ENCODE measurements at places on chromosomes 7 and 10. TPM values are rescaled to one million over a fixed set of nuclear protein-coding genes. Genes with fewer than 3 reads are reported as not detected.

- no peak for DNase-seq
These were observed 235.7 kb downstream of the EBF3 start for GRCh38 chr10:129728246-129728820.

- DNase-seq = no peak
These were observed 165.4 kb upstream of the LRGUK start for GRCh38 chr7:133961724-133962123.

DNA sequence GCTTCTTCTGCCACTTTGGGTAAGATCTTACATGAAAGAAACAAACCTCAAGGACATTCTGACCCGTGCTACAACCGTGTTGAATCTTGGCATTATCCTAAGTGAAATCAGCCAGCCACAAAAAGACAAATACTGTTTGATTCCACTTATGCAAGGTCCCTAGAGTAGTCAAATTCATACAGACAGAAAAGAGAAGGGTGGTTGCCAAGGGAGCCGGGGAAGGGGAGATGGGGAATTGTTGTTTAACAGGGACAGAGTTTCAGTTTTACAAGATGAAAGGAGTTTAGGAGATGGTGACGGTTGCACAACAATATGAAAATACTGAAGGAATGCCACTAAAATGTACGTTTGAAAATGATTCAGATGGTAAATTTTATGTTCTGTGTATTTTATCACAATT is 12.2 kb upstream of the CLEC2L start:
- DNase-seq = no peak

GRCh38 chr7:32952876-32953275 is 4.4 kb upstream of the FKBP9 start:
- DNase-seq = no peak

GRCh38 chr7:140696024-140696679 is 356 bp upstream of the NDUFB2 start:
- peak; percentile 96 for DNase-seq

GRCh38 chr7:124246262-124246863 is 213.5 kb upstream of the TMEM229A start:
- DNase-seq = no peak

ADCY1 gene
- 2.4 TPM for total RNA-seq

DNA sequence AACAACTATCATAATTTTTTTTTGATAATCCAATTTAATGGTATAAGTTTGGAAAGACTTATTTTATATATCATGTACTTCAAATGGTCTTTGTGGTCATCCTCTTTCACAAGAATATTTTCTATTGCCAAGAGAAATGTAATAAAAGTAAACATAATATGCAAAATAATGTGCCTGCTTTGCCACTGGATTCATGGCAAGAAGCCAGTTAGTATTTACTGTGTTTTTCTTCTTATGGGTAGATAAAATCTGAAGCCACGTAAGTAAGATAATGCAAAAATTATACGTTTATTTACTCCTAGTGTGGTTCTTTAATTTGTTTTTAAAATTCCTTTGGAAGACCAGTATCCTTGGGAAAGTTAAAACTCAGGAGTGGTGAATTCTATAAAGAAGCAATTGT is 258.5 kb downstream of the ARL4A start:
- no peak for DNase-seq

DNA sequence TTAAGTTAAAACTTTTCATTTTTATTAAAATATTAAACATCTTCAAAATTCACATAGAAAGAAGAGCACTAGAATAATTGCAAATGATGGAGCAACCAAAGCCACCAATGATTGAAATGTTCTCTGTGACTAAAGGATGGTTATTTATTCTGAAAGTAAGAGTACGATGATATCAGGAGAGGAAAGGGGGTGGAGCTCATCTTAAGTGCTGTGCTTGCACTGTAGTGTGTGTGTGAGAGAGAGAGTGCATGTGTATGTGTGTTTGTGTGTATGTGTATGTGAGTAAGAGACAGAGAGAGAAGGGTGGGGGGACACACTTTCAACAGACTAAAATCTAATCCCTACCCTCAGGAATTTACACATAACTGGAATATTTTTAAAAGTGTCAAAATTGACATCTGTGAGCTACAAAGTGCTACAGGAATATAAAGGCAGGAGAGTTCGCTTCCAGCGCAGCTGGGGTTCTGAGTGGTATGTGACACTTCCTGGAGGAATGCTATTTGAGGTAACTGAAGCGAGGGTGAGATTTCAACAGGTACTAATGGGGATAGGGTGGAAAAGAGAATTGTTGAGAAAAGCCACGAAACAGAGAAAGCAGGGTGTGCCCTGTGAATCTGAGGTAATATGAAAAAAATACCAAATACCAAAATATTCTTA is 57.2 kb upstream of the SMNDC1 start:
- DNase-seq = no peak

DNA sequence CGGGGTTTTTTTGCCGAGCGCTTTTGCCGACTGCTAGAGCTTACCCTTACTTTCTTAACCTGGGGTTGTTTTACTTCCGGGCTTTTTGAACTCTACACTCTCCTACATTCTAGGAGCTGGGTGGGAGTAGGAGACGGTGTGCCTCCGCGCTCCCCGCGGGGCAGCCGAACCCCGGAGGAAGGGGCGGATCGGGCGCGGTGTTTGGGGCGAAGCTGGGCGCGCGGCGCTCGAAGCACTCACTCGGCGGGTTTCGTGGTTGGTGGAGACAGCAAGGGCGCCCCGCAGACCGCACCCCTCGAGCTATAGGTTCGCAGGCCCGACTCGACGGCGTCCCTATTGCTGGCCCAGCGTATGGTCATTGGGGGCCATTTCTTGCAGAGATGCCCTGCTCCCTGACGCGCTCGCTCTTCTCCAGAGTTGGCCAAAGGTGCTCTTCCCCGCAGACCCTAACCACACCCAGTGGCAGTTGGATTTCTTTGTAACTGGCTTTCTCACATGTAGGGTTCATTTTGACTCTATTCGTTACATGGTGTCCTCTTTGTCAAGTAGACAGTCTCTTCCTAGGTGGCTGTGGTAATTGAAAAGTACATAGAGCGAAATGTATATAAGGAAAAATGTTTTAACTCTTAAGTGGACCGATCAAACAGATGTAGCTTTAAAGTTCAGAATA is 364 bp downstream of the ZNF518A start:
- DNase-seq = peak; percentile 60

- DNase-seq = peak; percentile 63
These were observed 100.2 kb downstream of the COL13A1 start for GRCh38 chr10:69901628-69902505.

PNLIPRP3 gene
- not detected for total RNA-seq

SEMA3D gene
- total RNA-seq = 1.4 TPM

GRCh38 chr10:22285130-22285529 is 31.1 kb upstream of the COMMD3 start:
- DNase-seq = no peak

DNA sequence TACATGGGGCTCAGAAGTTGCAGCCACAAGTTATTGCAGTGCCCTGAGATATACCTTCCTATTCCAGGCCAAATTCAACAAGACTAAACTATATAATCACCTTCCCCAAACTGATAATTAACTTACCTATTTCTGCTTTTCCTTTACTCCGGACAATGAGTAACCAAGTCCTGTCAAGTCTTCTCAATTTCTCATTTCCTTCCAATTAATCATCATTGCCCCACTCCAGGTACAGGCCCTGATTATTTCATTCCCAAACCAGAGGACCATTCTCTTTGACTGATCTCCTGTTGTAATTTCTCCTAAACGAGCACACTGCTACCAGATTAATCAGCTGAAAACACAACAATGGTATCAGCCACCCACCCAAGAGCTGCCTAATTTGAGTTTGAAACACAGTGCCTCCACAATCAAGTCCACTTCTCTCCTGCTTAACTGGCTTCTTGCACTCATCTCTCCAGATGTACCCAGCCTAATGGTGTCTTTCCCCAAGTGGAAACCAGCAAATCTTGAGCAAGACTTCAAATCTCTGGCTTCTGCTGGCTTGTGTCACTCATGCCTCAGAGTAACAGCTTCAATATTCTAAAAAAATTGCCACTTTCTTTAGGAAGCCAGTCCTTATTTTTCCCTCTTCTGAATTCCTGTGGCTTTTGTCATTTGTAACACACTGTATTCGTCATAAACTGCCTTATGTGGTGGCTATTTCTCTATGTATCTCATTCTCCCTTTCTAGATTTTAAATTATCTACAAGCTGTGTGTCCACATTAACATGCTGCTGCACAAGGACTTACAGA is 89.1 kb downstream of the CDK6 start:
- no peak for DNase-seq

ERVW-1 gene
- total RNA-seq = not detected

DNA sequence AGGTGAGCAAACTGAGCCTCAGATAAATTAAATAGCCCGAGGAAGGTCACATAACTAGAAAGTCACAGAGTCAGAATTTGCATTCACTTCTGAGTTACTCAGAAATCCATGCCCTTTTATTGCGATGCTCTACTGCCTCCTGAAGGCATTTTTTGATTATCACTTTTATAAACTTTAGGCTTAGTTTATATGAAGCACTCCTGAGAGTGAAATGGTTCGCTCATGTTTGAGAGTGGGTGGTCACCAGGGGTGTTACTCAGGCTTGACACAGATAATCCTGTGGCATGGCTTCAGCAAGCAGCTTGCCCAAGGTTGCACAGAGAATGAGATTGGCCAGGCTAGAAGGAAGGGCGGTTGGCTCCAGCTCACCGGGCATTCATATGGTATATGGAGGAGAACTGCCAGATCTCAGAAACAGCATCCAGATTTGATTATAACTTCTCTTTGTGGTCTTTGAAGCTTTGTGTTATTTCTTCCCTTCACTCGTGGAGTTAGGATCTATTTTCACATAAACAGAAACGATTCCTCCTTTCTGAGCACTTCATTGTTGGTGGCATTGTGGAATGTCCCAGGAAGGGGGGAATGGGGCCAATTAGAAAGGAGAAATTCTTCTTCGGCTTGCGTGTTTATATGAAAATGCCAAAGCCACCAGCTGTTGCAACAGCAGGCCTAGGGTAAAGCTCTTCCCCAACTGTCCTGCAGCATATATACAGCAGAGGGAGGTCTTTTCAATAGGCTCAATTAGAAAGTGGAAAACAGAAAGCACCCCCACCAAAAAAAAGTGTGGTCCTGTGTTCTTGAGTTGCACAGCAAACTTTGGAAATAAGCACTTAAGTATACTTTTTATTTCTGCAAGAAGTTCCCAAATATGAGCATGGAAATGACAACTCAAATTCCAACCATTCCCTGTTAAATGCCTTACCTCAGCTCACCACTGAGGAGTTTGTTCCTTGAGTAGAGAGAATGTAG is 628.8 kb downstream of the SUGCT start:
- DNase-seq = no peak

DNA sequence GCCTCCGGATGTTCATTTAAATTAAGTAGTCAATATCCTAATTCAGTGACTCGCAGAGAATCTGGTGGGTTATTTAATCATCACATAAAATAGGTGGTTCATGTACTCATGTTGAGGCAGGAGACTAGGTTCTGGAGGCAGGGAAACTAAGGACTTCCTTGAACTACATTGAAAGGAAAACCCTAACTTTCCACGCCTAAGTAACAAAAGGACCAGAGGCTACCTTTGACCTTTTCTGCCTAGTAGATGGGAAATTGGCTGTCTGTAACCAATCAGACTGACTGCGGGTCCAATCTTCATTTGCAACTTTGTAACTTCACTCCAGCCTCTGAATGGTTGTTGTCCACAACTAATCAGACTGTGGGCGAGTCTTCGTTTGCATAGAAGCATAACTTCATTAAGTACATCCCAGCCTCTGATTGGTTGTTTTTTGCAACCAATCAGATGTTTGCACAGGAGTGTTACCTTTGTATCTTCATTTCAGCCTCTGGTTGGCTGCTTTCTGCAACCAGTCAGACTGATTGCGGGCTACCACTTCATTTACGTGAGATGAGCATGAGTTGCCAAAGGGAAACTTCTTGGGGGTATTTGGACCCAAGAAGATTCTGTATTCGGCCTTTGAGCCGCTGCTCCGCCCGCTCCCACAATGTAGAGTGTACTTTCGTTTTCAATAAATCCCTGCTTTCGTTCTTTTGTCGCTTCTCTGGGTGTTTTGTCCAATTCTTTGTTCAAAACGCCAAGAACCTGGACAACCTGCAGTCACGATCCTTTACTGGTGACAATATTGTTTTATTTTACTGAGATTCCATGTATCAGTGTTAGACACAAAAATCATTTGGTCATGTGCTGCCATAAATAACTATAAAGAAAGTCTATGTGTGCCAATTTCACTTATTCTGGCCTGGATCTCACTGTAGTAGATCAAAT is 1.7 kb upstream of the ST7 start:
- DNase-seq = no peak

DNA sequence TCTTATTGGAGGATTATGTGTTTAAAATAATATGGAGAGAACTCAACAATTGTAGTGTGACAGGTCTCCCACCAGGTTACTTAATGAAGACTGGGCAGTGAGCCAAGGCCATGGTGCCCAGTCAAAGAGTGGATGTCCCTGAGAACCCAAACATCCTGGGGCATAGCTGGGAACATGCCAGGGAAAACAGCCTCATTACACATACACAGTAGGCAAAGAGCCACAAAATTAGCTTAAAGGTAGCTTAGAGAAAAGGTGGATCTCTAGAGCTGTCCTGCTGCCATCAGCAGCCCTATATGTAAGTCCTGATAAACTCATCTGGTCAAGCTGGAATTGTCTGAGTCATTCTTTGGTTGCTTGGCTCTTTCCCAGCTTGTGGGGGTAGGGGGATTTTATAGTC is 287.8 kb downstream of the PHF14 start:
- no peak for DNase-seq

DNA sequence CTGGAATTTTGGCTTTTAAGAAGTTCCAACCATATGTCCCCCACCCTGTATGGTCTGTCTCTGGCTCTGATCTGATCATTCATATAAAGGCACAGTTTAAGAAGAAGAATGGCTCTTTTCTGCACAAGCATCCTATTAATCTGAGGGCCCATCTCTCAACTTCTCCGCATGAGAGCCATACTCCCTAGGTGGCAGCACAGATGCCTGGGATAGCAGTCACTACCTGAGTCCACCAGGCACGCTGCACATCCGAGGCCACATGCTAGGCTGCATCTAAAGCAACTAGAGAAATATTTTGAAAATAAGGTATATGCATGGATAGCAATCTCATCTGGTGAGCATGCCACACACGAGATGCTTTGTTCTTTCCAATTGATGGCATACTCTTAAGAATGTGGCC is 565.5 kb downstream of the PARD3 start:
- no peak for DNase-seq

KEL gene
- not detected for total RNA-seq

AFAP1L2 gene
- 6.3 TPM for total RNA-seq

SCIN gene
- 0.93 TPM for total RNA-seq

- DNase-seq = no peak
These were observed 39.2 kb downstream of the CD36 start for GRCh38 chr7:80677629-80678028.

GRCh38 chr10:3002304-3002703 is 65.0 kb upstream of the PFKP start:
- no peak for DNase-seq

RAPGEF5 gene
- 32.5 TPM for total RNA-seq

GRCh38 chr10:69179089-69179742 is 818 bp upstream of the SUPV3L1 start:
- DNase-seq = no peak

DNA sequence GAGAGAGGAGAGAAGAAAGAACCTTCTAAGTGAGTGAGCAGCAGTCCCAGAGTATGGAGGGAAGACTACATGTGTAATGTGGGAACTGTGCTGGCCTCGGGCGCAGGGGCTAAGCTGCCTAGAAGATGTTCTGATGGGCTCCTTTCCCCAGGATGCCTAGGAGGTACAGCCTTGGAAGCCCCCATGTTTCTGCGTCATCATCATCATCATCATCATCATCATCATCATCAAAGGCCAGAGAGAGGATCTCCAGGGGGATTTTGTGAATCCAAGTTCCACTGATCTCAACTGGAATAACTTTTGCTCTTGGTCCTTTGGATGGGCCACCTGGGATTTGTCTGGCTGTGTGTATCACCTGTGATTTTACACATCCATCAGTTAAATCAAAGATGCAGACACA is 86.0 kb downstream of the BUB3 start:
- DNase-seq = no peak

ATOH7 gene
- total RNA-seq = not detected
